H7 (cell line): ENCODE measurements at places on chromosomes 4 and X.

GRCh38 chr4:6277139-6277802, 7.6 kb downstream of the WFS1 start:
- DNase-seq: no peak

GRCh38 chrX:106802063-106802387, 448 bp upstream of the TBC1D8B start:
- DNase-seq: no peak

- DNase-seq: no peak
Observed at GRCh38 chr4:13989501-13989900, 362.0 kb upstream of the BOD1L1 start.

GRCh38 chrX:49101629-49101984, 21.9 kb upstream of the WDR45 start:
- peak; percentile 70 for DNase-seq

- no peak for DNase-seq
Observed at GRCh38 chr4:15575966-15576365, 79.2 kb downstream of the FBXL5 start.

GRCh38 chr4:189200353-189200752, 740.3 kb upstream of the FRG1 start:
- no peak for DNase-seq

GRCh38 chr4:13654162-13654797, 26.8 kb upstream of the BOD1L1 start:
- peak; percentile 79 for DNase-seq

DNA sequence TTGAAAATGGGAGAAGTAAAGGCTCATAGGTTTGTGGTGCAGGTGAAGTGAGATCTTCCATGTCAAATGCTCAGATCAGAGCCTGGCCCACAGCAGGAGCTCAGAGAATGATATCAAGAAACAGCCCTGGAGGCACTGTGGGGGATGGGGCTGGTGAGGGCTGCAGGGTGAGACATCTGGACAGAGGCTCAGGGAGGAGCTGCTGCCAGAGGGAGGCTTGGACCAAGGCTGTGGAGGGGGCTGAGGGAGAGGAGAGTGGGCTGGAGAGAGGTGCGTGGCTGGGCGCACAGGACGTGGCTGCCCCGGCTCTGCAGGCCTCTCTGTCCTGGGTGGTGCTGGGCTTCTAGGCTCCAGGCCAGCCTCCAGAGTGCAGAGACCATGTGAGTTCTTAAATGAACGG, 5.6 kb downstream of the SORCS2 start:
- peak; percentile 38 for DNase-seq

- DNase-seq: no peak
Observed at GRCh38 chr4:167722487-167722808, 369.9 kb upstream of the ANXA10 start.

DNA sequence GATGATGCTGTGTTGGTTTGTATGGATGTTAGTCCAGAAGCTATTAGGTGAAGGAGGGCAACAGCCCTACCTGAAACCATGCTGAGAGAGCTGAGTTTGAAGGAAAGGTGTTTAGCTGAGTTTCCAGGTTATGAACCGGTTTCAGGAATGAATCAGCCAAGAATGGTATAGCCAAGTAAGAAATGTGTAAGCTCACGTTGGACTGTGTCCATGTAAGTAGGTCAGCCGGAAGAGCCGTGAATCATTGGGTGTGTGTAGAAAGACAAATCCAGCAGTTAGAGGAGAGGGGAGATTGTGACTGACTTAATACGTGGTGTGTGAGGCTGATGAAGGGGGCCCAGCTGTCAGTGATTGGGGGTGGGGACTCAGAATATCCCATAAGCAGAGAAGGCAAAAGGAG, 77.2 kb upstream of the SPIN4 start:
- no peak for DNase-seq

GRCh38 chr4:1775731-1776500, 17.2 kb upstream of the FGFR3 start:
- no peak for DNase-seq

GRCh38 chr4:181140037-181140603, 1103.1 kb upstream of the TENM3 start:
- no peak for DNase-seq

- DNase-seq: no peak
Observed at GRCh38 chr4:83454686-83455085, 937 bp downstream of the HELQ start.

DNA sequence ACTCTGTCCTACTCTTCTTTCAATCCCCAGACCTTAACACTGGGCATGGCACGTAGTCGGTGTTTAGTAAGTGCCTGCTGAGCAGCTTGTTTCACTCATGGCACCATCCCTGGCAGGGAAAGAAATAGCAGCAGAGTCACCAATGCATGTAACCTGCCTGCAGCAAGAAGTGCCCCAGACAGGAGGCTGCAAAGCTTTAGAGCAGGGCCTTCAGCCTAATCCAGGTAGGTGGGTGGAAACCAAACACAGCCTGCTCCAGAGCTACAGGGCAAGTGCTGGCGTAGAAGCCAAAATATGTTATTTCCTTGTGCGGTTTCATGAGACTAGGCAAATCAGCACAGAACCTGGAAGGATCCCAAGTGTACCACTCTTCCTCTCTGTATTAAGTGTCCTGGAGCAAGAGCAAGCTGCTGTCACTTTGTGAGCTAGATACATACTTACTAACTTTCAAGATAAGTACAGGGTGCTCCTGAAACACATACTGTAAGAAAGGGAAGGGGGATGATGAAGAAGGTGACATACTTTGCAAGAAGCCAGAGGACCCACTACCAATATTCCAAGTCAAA, 5.5 kb downstream of the PROM1 start:
- DNase-seq: no peak

- no peak for DNase-seq
Observed at GRCh38 chr4:52202931-52203330, 151.8 kb downstream of the SPATA18 start.

- DNase-seq: no peak
Observed at GRCh38 chr4:31204874-31205273, 484.7 kb downstream of the PCDH7 start.

GRCh38 chr4:79050541-79050880, 111.3 kb upstream of the PAQR3 start:
- DNase-seq: no peak

- DNase-seq: no peak
Observed at GRCh38 chr4:2260344-2261109, 1.4 kb downstream of the MXD4 start.

DNA sequence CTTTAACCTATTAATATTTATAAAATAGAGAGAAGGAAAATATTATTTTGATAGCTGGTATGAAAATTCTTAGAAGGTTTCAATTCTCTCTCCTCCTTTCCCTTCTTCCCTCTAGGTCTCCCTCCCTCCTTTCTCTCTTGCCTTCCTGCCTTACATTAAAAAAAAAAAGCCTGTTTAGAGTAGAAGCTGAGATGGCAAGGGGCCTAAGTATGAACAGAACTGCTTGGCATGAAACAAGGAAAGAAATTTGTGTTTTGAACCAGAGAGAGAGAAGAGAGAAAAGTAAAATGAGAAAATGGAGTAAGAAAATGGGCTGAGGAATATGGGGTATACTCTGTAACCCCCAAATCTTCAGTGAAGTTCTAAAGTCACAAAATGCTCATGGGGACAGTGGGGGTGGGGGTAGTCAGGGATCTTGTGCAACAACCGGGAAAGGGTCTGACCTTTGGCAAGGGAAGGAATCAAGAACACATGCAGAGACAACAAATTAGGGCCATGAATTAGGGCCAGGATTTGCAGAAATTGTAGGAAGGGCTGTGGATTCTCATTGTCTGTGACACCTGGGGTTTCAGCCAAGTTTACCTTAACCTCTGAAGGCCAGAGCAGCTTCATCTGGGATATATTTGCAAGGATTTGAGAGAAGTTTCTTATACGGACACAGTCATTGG, 30.6 kb downstream of the SUPT20HL2 start:
- DNase-seq: no peak

DNA sequence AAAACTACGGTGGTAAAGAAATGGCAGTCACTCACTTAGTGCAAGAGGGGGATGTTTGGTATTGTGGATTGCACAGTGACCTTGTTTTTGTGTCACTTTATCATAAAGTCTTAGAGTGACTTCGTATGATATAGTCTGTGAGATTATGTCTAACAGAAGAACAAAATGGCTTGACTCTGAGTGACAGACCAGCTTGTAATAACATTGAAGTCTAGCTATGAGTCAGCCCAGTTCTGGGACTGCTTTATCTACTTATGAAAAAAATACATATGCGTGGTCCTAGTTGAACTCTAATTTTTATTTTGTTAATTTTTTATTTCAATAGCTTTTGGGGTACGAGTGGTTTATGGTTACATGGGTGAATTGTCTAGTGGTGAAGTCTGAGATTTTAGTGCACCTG, 20.0 kb downstream of the DCLK2 start:
- no peak for DNase-seq

GRCh38 chrX:49230500-49231232, 2.5 kb downstream of the CACNA1F start:
- peak; percentile 94 for DNase-seq

DNA sequence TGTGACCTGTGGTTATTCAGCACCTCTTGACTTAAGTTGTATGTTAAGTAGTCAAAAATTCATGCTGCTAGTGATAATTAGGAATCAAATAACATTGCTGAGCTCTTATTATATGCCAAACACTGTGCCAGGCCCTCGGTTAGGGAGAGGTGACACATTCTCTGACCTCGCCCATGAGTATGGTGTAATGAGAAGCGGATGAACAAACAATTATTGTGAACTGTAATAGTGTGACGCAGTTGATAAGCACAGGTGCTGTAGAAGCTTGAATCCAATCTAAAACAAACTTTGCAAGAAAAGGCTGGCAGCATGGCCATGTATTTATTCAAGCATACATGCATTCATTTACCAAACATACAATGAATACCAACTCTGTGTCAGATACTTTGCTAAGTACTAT, 303.5 kb upstream of the HS3ST1 start:
- no peak for DNase-seq

DNA sequence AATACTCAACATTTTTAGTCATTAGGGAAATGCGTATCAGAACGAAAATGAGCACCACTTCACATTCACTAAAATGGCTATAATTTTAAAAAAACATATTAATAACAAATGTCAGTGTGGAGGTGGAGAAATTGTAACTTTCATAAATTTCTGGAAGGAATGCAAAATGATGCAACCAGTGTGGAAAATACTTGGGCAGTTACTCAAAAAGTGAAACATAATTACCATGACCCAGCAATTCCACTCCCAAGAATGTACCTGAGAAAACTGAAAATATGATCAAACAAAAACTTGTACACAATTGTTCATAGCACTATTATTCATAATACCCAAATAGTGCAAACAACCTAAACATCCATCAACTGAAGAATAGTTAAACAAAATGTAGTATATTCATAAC, 76.1 kb upstream of the FAM241A start:
- no peak for DNase-seq

- DNase-seq: no peak
Observed at GRCh38 chr4:173482330-173482931, 47.6 kb downstream of the HAND2 start.

DNA sequence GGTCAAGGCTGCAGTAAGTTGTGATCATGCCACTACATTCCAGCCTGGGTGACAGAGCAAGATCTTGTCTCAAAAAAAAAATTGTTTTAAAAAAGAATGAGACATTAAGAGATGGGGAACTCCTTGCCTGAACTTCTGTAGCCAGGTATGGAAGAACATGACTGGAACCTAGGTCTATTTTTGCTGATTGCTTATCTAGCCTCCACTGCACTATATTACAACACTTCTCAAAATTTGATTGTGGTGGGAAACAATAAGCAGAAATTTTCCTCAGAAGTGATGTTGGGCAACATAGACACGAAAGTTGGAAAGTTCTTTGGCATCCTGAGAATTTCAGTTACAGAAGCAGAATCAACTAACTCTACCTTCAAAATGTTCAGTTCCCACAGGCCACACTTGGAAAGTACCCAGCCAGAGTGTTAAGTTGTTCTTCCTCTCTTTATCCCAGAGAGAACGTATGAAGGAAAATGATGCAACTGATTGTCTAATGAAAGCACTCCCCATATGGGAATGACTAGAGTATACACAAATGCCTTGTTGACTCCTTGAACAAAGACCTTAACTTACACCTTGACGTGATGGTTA, 50.0 kb downstream of the LUZP4 start:
- no peak for DNase-seq

- DNase-seq: peak; percentile 93
Observed at GRCh38 chrX:118116713-118117550, at the start of gene KLHL13. TSS of gene KLHL13 (minus strand) at chrX:118116810. CDS start at chrX:118028473, 88,337 bp downstream.
